ENCODE measurements at places on chromosomes 2 and 18.

DNA sequence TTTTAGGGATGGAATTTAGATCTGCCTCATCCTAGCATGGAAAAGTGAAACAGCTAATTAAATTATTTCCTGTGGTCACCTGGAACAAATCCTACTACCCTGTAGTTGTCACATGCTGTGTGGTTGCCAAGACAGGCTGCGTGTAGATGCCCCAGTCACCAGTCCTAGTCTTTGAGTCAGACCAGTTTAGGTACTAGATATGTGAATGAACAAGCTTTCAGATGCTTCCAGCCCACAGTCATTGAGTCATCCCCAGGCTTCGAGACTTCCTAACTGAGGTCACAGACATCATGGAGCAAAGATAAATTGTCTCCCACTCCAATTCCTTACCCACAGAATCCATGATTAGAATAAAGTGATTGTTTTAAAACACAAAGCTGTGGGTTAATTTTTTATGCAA is 35.8 kb upstream of the GRB14 start:
- DNase-seq, result no peak

- DNase-seq, result no peak
Measured at GRCh38 chr2:219571311-219572236, at the start of gene OBSL1. Gene OBSL1, minus strand, starts transcription at chr2:219571539. Its CDS starts 307 bp downstream, at chr2:219571232.

DNA sequence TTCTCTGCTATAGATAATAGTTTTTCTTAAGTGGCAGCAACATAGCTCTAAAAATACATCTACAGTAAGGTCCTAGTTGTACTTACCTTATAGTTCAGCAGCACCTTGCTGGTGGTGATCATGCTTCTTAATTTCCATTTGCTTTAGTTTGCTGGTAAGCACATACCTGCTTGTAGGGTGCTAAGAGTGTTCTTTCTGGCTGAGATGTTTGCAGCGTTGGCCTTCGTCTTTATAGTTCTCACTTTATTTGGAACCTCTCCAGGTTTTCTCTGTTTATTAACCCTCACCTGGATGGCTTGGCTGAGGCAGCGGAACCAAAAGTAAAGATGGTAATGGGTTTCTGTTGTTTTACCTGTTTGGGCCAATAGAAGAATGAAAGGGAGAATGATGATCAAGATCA is 123.6 kb upstream of the EFEMP1 start:
- no peak for DNase-seq

DNA sequence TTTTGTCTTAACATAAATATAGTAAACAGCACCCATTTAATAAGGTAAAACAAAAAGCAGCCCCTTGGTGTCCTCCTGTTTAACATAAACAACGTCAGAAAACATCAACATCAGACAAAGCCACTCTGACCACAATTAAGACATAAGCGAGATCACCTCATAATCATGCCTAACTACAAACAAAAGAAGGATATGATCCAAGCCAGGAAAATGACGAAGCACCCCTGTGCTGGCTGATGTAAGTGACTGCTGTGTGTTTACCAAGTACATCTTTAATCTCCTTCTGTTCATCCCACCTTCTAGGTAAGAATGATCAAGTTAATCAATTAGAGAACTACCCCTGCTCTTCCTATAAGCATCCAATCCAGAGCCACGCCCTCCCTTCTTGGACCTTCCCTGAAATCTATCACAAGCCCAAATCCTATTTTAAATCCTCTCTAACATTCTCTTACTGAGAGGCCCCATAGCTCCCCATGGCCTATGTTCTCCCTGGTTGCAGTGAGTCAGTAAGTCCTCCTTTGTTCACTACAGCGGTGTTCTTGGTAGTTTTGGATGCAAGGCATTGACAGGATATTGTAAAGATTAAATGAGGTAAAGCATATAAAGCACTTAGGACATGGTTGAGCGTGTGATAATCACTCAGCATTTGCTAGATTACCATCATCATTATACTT is 424.2 kb downstream of the TSN start:
- DNase-seq, result no peak

GRCh38 chr2:66665124-66665984 is 230.4 kb downstream of the MEIS1 start:
- DNase-seq, result no peak

DNA sequence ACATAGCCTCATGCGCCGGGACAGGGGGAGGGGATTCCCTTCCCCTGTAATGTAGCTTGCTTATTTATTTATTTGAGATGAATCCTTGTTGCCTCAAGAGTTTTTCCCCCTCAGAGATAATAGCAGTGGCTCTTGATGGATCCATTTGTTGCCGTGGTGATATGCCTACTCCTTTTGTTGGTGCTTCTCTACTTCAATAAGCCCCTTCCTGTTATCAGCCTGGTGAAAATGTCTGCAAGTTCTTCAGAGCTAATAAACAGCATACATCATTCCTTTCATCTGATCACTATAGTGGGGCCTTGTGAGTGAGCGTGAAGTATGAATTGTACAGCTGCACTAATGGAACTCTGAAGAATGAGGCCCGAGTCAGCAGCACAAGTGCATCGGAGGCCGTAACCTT is 19.4 kb downstream of the FZD5 start:
- DNase-seq, result no peak

- no peak for DNase-seq
Measured at GRCh38 chr2:2405780-2406179, 74.7 kb upstream of the MYT1L start.

GRCh38 chr18:54774981-54775665 is 53.2 kb upstream of the RAB27B start:
- DNase-seq, result no peak

DNA sequence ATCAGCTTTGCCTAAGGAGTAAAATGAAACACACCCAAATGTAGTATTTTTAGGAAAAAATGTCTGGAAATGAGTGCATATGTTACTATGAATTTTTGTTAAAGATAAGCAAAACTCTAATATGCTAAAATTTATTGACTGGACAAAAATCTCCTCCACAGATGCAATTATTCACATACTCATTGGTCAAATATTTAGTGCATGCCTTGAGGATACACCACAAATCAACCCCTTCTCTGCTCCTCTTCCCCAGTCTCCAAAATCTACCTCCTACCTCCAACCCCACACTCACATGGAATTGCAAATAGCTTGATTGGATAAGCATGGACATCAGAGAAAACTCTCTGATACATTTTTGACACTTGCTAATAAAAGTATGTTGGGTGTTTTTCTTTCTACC is 95.6 kb upstream of the CDC42EP3 start:
- DNase-seq, result no peak

GRCh38 chr2:47535996-47536395 is 133.0 kb downstream of the MSH2 start:
- no peak for DNase-seq

- DNase-seq, result no peak
Measured at GRCh38 chr2:46258937-46259776, 38.0 kb upstream of the EPAS1 start.

DNA sequence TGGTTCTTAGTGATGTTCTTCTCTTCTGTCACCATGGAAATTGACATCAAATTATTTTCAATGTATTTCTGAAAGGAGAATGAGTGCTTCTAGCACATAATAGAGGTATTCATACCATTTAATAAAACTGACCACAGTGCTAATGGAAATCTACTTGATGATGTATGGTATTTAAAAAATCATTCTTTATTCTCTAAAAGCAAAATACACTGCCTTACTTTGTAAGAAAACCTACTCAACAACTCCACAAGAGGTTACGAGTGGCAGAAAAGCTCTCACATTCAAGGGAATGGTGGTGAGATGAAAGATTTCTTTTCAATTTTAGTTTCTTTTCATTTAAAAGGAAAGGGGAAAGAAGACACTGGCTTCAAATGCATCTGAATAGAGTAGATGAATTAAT is 382.3 kb upstream of the CHST9 start:
- DNase-seq, result no peak

DNA sequence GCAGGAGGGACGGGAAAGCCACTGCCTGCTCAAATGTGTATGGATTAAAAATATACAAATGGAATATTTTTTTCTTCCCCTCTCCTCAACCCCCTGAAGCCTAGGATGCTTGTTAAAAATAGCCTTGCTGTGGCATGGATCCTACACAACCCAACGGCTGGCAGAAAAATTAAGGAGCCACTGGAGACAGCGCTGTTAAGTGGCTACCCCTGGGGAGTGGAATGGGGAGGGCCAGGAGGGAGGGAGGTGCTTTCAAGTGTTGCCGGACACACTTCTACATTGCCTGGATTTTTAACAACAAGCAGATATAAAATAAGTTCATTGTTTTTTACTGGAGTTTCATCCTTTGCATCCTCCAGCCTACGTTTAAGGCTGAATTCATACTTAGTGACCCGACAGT is 66.6 kb downstream of the ZBTB7C start:
- DNase-seq, result no peak

DNA sequence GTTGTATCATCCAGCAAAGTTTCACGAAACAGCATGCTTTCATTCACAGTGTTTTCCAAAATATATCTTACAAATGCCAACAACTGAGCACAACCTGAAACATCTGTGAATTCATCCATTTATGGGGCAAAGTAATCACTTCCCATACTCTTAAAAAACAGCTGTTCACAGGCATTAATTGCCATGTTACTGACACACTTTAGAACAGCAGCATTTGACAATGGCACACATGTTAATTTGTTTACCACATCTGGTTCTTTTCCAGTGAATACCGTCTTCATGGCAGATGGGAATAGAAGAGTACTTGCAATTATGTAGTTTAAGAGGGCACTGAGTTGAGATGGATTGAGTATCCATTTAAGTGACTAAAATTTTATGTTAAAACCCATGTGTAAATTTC is 347.4 kb upstream of the LRP1B start:
- no peak for DNase-seq

- DNase-seq, result no peak
Measured at GRCh38 chr2:186879312-186879711, 30.3 kb upstream of the ZSWIM2 start.
